ENCODE measurements at places on chromosomes 5 and 9. TPM values are rescaled to one million over a fixed set of nuclear protein-coding genes. Genes with fewer than 3 reads are reported as not detected.

- no peak overlapping the region for H3K4me3 ChIP-seq
- no peaks in the 10 kb centered on the region for H3K27me3 ChIP-seq
- H3K36me3 ChIP-seq = no peaks in the 10 kb centered on the region
- DNase-seq = no peak
- H3K27ac ChIP-seq = no peak overlapping the region
Observed at GRCh38 chr5:177365845-177366527, 8.3 kb downstream of the RGS14 start.

Gene PDLIM4
- 8.9 TPM for total RNA-seq

Gene MEGF10
- total RNA-seq = 0.87 TPM

DNA sequence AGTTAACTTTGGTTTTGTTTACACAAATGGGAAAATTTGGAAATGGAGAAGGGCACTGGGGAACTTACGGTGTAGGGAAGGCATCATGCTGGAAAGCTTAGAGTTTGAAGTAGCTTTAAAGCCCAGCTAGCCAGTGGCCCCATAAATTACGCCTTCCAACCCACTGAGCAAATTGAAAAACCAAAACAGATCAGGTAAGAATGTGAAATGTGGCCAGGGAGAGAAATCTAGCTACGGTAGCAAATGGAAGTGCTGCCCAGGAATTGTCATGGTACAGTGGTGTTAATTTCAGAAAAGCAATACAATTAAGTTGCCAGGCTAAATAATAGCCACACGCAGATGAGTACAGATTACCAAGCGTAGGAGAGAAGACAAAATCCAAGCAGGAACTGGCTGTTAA lies 654.8 kb downstream of the PRELID2 start:
- H3K4me1 ChIP-seq = no peaks in the 10 kb centered on the region
- DNase-seq = no peak
- no peak overlapping the region for H3K4me3 ChIP-seq
- H3K27ac ChIP-seq = no peak overlapping the region

Gene BTNL3
- not detected for total RNA-seq

Gene SLC45A2
- total RNA-seq = 0.31 TPM

DNA sequence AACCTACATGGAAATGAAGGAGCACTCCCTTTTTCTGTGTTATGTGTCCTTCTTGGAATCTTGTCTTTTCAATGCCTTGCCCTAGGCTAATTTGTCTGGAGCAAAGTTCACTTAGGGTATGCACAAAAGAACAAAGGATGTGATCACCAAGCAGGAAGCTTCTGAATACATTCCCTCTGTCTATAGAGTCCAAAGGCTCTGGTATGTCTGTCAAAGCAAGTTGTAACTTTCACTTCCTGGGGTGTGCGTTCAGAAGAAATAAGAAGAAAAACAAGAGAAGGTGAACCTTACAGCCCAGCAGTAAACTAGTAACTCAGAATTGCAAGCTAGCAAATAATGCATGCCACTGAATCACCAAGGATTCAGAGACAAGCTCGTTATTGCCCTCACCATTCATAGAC lies 31.7 kb upstream of the CDH6 start:
- no peak for DNase-seq
- H3K27me3 ChIP-seq = no peaks in the 10 kb centered on the region
- no peak overlapping the region for H3K4me3 ChIP-seq
- H3K36me3 ChIP-seq = no peaks in the 10 kb centered on the region
- no peak overlapping the region for H3K27ac ChIP-seq

Gene PCSK1
- 0.92 TPM for total RNA-seq

GRCh38 chr5:6715758-6716628 lies 2.8 kb downstream of the TENT4A start:
- H3K27me3 ChIP-seq = no peaks in the 10 kb centered on the region
- no peak for DNase-seq
- H3K4me3 ChIP-seq = peak overlapping the region; percentile 80
- no peak overlapping the region for H3K27ac ChIP-seq
- peaks cover 8% of the 10 kb centered on the region for H3K4me1 ChIP-seq
- H3K36me3 ChIP-seq = peaks cover 2% of the 10 kb centered on the region

GRCh38 chr9:100933656-100934055 lies 94.9 kb upstream of the PLPPR1 start:
- no peaks in the 10 kb centered on the region for H3K36me3 ChIP-seq
- DNase-seq = no peak
- H3K27me3 ChIP-seq = peaks cover 2% of the 10 kb centered on the region

DNA sequence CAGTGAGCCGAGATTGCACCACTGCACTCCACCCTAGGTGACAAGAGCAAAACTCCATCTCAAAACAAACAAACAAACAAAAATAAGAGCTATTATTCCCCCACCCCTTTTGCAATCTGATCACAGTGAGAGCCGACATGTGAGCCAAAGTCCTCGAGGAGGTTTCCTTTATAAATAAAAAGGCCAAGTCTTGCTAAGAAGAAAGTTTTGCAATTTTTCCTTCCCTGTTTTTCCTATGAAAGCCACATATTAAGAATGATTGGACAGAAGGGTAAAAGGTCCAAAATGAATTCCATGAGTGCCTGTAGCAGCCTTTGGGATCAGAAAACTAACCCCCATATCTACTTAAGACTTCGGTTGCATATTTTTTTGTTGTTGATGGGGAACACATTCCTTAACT lies 179.7 kb downstream of the TSSK1B start:
- no peaks in the 10 kb centered on the region for H3K36me3 ChIP-seq
- H3K4me3 ChIP-seq = no peak overlapping the region
- no peak for DNase-seq
- H3K27me3 ChIP-seq = no peaks in the 10 kb centered on the region
- H3K4me1 ChIP-seq = no peaks in the 10 kb centered on the region

DNA sequence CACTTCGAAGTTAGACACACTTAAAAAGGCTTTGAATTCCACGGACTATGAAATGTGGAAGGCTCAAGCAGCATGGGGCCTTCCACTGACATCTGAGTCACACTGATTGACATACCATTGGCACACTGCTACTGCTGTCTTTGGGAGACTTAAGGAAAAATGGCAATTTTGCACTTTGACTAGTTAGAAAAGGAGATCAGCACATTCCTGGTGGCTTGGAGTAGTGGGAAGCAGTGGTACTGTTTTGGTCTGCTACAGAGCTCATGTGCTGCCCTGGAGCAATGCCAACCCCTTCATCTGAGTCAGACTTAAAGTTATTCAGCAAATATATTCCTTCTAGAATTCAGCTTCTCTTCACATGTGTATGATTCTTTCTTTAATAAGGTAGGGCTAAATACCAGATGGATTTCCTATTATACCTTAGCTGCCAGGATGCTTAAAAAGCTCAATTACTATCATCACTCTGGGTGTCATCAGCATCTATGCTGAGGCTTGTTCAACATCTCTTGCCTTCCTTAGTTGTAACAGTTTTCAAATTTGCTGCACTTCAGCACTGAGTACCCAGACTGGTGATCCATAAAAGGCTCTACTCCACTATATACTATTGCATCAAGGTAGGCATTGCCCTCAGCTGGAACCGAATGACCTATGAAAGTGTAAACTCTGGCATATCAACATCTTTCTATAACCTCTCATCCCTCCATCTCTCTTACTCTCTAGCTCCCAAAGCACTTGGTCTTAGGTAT lies 42.3 kb upstream of the MOCS2 start:
- no peaks in the 10 kb centered on the region for H3K27me3 ChIP-seq
- no peak overlapping the region for H3K4me3 ChIP-seq
- no peaks in the 10 kb centered on the region for H3K4me1 ChIP-seq
- no peaks in the 10 kb centered on the region for H3K36me3 ChIP-seq

DNA sequence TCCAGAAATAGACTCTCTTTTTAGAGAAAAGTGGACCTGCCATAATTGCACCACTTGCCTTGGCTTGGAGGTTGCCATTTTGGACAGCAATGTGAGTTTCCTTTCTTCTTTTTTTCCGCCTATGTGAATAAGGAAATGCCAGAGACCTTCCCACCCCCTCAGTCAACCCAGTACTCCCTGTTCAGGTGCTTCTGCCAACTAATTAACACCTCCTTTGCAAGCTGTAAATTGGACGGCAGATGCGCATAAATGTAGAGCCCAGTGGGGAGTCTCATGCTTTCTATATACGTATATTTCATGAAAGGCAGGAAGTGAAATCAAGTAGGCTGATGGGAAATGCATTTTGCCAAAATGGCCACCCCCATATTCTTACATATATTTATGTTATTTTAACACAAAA lies 269.8 kb upstream of the RFX3 start:
- peaks cover 6% of the 10 kb centered on the region for H3K4me1 ChIP-seq
- no peak overlapping the region for H3K4me3 ChIP-seq
- no peak overlapping the region for H3K27ac ChIP-seq

DNA sequence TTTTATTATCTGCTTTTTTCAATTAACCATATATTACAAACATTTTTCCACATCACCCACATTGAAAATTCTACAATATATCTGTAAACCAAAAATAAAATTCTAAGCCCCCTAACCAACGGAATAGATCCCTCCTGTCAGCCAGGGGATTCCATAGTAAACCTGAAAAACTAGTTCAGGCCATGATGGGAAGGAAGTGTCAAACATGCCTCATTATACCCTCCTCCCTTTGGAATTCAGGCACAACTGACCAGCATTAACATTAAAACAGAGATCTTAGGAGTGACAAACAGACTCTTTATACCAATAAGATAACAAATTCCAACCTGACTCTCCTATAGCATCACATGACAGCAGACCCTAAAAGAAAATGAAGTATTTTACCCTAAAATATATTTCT lies 113.7 kb upstream of the DMRT1 start:
- DNase-seq = no peak
- no peak overlapping the region for H3K4me3 ChIP-seq
- H3K36me3 ChIP-seq = no peaks in the 10 kb centered on the region
- no peaks in the 10 kb centered on the region for H3K4me1 ChIP-seq
- H3K27me3 ChIP-seq = no peaks in the 10 kb centered on the region

DNA sequence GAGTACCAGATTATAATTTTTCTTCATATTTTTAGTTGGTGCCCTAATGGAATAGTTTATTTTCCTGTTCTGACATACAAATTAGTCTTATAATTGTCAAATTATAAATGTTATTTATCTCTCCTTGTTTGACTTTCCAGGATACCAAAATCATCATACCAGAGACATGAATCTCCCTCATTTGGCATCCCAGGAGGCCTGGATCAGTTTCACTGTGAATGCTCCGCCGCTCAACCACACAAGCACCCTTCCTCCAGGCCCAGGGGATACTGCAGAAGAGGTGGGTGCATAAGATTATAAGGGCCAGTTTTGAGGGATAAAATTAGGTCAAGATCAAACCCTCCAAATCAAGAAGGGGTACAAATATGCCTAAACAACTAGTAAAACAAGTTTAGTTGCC lies 1229.3 kb downstream of the CDH12 start:
- no peak overlapping the region for H3K4me3 ChIP-seq
- no peaks in the 10 kb centered on the region for H3K27me3 ChIP-seq
- H3K36me3 ChIP-seq = no peaks in the 10 kb centered on the region
- no peaks in the 10 kb centered on the region for H3K4me1 ChIP-seq
- no peak for DNase-seq

DNA sequence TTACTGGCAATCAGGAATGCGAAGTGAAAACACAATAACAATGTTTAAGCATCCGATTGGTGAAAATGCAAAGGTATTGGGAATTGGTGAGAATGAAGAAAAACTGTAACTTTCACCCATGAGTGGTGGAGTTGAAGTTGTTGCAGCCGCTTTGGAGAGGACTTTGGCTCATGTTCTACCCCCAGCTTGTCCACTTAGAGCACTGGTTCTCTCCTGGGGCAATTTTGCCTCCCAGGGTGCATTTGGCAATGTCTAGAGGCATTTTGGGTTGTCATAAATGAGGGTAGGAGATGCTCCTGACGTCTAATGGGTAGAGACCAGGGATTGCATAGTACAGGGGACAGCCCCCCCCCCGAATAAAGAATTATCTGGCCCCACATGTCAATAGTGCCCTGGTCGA lies 46.2 kb downstream of the ANKRD33B start:
- H3K36me3 ChIP-seq = no peaks in the 10 kb centered on the region
- H3K4me1 ChIP-seq = no peaks in the 10 kb centered on the region
- H3K4me3 ChIP-seq = no peak overlapping the region
- no peak for DNase-seq
- no peak overlapping the region for H3K27ac ChIP-seq
- no peaks in the 10 kb centered on the region for H3K27me3 ChIP-seq

DNA sequence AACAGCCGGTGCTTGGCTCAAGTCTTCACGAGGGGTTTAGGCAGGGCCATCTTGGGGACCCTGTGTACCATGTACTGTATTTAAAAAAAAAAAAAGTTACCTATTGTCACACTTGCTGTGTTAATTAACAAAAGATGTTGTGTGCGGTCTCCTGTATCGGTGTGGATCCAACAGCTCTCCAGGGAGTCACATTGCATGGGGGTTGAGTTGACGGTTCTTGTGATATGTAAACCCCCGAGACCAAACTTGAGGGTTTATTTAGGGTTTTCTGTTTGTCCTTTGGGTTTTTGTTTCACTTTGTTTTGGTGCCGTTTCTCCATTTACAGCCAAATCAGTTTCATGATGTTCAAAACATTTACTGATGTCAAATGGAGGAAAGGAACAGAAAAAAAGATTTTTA lies 22.2 kb downstream of the AMBP start:
- H3K36me3 ChIP-seq = no peaks in the 10 kb centered on the region
- H3K27ac ChIP-seq = no peak overlapping the region
- H3K4me1 ChIP-seq = no peaks in the 10 kb centered on the region

- DNase-seq = no peak
- H3K27me3 ChIP-seq = no peaks in the 10 kb centered on the region
- H3K27ac ChIP-seq = peak overlapping the region; percentile 54
Observed at GRCh38 chr9:127941062-127941960, 3.7 kb upstream of the DPM2 start.

- no peaks in the 10 kb centered on the region for H3K27me3 ChIP-seq
- H3K27ac ChIP-seq = no peak overlapping the region
- no peak overlapping the region for H3K4me3 ChIP-seq
- no peaks in the 10 kb centered on the region for H3K4me1 ChIP-seq
- H3K36me3 ChIP-seq = no peaks in the 10 kb centered on the region
Observed at GRCh38 chr5:178378527-178379484, 146.2 kb upstream of the PHYKPL start.

- no peaks in the 10 kb centered on the region for H3K4me1 ChIP-seq
- no peaks in the 10 kb centered on the region for H3K36me3 ChIP-seq
- DNase-seq = no peak
- no peak overlapping the region for H3K27ac ChIP-seq
- H3K4me3 ChIP-seq = no peak overlapping the region
Observed at GRCh38 chr5:132470596-132470995, 20.0 kb downstream of the IRF1 start.

Gene TLX3
- total RNA-seq = not detected

Gene DCTN3
- total RNA-seq = 89.4 TPM

DNA sequence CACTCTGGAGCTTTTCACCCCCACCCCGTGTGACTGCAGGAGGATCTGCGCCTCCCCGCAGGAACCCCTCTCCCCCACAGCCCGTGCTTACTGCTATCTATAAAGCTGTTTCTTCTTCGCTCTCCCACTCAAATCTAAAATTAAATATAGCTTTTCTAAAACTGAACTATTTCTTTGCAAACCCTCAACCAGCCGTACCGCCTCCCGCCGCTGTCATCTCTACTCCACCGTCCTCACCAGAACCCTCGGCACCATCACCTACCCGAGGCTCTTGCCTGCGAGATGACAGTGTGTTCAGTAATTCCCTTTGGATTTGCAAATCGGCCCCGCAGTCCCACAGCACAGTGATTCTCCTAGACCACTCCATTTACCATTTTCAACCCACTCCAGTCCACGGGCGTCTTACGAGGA lies 13.6 kb downstream of the LPCAT1 start:
- DNase-seq = no peak
- no peak overlapping the region for H3K27ac ChIP-seq
- no peaks in the 10 kb centered on the region for H3K27me3 ChIP-seq
- no peaks in the 10 kb centered on the region for H3K36me3 ChIP-seq

- H3K27me3 ChIP-seq = no peaks in the 10 kb centered on the region
- H3K27ac ChIP-seq = no peak overlapping the region
- no peak for DNase-seq
- no peaks in the 10 kb centered on the region for H3K36me3 ChIP-seq
Observed at GRCh38 chr5:133251296-133252132, 199.7 kb downstream of the HSPA4 start.

Gene PCDHGB5
- 43.3 TPM for total RNA-seq
